Activated CD8-positive, alpha-beta memory T cell treated with anti-CD3 and anti-CD28 coated beads for 48 hours (primary cell): ENCODE measurements at places on chromosomes 16 and 17.

DNA sequence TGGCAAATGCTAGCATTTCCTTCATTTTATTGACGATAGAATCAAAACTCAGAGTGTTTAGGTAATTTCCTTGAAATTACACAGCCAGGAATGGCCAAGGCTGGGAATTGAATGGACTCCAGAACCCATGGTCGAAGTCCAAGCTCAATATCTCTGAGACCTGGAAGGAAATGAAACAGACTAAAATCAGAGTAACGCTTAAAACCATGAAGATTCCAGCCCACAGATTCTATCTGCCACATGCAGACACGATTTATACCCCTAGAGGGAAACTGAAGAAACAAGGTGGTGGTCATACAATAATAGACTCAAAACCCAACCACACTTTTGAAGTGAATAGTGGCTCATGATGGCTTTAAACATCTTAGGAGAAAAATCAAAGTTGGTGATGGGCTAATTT is 95.6 kb downstream of the PRKCA start:
- DNase-seq = no peak

GRCh38 chr16:48547530-48547929 is 62.5 kb downstream of the N4BP1 start:
- no peak for DNase-seq

- DNase-seq = no peak
Observed at GRCh38 chr17:28524476-28525424, 18.6 kb downstream of the FOXN1 start.

- DNase-seq = no peak
Observed at GRCh38 chr16:28985211-28986041, 574 bp downstream of the LAT start.

DNA sequence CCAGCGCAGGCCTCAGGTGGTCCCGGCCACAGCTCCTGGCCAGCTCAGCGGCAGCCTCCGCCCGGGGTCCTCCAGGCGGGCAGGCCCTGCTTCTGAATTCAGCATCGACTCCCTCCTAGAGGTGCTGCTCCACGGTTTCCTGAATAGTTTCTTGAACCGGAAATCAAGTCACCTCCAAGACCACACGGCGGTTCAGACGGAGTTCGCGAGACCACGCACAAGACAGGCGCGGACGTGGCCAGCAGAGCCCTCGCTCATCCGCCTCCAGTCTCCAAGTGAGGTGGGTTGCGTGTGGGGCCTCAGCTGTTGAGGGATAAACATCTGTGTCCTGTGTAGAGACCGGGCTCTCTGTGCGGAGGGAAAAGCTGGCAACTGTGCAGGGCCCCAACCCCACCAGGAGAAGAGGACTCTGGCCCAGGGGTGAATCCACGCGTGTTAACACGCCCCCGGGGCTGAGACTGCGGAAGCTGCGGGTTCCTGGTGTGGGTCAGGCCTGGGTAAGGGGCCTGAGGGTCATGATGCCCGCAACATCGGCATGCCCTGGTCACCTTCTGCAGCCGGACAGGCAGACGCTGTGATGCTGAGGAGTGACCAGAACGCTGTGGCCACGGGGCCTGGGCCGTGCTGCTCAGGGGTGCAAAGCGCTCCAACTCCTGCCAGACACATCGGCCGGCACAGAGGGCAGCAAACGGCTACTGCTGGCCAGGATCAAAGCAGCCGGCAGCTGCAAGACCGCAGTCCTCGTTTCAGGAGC is 55.0 kb upstream of the METRNL start:
- no peak for DNase-seq
